Activated T-helper 2 cell treated with anti-CD3 and anti-CD28 coated beads, Interferon-gamma antibody, Interleukin-2, Interleukin-4, amounts not matched to agents 10 μg/mL and 5 μg/mL and 100 μg/mL, durations not matched to agents 14 hours and 24 hours and 36 hours (primary cell): ENCODE measurements at places on chromosomes 5 and 9.

DNA sequence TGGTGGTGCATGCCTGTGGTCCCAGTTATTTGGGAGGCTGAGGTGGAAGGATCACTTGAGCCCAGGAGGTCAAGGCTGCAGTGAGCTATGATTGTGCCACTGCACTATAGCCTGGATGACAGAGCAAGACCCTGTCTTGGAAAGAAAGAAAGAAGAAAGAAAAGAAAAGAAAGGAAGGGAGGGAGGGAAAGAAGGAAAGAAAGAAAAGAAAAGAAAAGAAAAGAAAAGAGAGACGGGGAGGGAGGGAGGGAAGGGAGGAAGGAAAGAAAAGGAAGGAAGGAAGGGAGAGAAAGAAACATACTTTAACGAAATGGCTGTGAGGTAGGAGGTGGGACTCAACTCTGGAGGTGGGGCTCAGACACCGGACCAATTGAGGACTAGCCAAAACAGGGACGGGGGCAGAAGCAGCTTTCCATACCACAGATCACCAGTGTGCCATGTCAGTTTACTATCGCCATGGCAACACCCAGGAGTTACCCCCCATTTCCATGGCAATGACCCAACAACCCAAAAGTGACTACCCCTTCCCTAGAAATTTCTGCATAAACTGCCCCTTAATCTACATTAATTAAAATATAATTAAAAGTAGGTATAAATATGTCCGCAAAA lies 21.3 kb downstream of the PTGES start:
- DNase-seq, result no peak

DNA sequence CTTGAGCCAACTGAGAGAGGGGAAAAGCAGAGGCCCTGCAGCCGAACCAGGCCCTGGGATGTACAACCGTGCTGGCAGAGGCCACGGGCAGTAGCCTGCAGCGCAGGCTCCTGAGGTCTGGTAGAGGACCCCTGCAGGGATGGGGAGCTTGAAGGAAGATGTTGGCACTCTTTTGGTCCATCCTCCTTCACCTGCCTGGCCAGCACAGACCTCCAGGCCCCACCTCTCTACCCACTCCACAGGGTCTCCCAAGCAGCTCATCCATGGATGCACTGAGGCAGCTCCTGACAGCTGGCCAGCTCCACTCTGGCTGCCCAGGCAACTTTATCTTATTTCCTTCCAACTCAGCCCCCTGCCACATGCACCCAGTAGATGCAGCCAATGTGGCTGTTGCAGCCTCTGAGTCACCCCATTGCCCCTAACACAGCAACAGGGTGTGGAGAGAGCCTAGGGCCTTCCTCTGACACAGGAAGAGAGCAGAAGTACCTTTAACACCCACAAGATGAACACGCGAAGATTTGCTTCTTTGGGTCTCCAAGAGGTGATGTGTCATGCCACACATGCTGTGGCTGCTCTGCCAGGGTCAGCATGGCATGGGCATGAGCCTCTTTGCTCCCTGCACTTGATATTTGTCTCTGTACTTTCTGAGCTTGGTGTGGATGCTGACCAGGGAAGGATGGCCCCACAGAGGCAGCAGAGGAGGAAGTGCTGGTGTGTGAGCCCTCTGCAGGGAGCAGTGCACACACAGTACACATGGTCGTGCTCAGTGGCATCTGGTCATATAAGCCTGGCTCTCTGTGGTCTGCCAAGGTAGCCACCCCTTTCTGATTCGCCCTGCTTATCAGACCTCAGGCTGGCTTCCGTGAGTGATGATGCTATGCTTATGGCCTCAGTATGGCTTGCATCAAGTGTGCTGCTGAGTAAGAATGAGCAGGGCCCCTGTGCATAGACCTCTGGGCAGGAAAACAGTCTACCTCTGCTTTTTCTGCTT lies 117.2 kb downstream of the NRG2 start:
- no peak for DNase-seq

DNA sequence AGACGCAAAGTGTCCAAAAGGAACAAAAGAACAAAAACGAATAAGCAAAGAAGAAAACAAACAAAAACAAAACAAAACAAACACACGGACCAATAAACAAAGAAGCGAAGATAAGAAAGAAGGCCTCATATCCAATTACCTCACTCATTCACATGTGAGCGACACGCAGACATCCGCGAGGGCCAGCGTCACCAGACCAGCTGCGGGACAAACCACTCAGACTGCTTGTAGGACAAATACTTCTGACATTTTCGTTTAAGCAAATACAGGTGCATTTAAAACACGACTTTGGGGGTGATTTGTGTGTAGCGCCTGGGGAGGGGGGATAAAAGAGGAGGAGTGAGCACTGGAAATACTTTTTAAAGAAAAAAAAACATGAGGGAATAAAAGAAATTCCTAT lies 28.3 kb upstream of the WWC1 start:
- DNase-seq, result no peak

DNA sequence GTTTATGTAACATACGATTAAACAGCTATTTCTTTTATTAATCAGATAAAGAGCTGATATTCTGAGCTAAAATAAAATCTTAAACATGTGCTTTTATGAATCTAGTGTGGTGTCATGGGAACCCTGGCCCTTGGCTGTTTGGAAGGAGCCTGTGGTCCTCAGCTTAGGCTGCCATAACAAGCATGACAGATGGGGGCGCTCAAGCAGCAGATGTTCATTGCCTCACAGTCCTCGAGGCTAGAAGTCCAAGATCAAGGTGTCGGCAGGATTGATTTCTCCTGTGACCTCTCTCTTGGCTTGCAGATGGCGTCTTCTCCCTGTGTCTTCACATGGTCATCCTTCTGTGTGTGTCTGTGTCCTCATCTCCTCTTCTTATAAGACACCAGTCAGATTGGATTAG lies 448.2 kb downstream of the GADD45G start:
- no peak for DNase-seq

GRCh38 chr5:54632131-54632701 lies 114.7 kb downstream of the SNX18 start:
- DNase-seq, result no peak

DNA sequence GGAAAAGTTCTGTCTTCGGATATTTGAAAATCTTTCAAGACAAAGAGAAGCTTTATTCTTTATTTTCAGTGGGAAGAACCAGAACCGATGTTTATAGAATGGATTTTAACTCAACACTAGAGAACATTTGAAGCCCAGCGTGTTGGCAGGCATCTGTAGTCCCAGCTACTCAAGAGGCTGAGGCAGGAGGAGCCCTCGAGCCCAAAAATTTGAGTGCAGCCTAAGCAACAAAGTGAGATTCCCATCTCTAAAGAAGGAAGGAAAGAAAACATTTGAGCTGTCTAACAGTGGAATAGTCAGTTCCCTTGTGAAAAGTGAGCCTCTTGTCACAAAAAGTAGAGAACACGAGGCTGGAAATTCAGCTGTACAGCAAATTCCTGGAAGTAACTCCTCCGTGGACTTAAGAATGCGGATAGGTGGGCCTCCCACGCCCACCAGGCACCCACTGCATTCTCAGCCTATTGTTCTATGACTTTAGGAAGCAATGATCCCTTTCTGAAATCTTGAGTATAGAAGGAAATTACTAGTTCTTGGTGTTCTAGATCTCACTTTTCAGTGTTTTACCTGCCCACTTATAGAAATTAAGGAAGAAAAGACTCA lies 2.3 kb upstream of the PTPDC1 start:
- no peak for DNase-seq

DNA sequence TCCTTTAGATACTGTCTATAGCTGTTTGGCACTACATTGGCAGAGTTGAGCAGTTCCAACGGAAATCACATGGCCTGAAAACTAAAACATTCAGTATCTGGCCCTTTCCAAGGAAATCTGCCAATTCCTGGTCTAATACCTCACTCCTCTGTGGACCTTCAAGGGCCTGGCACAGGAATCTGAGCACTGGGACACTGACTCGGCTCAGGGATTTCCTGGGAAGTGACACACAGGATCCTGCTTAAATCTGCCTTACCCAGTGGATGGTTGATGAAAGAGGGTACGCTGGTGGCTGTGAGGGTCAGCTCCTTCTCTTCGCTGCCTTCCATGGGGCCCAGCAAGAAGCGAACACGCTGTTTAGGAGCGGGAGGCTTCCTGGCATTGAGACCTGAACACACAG lies 904 bp downstream of the TRUB2 start:
- DNase-seq, result no peak

DNA sequence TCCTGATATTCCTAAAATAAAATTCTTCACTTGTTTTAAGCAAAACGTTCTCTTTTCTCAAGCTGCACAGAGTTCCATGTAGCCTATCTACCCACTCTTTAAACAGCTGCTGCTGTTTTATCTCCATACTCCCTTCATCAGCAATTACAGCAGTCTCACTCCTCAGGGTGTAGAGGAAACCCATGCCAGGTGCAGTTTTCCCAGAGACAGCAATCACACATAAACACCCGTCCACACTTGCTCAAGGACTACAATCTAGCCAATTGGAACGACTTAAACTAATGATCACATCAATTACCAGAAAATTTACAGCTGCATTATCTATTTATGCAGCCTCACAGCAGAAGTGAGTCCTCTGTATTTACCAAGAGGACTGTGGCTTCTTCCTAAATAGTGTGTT lies 141.7 kb downstream of the HTR1A start:
- no peak for DNase-seq

DNA sequence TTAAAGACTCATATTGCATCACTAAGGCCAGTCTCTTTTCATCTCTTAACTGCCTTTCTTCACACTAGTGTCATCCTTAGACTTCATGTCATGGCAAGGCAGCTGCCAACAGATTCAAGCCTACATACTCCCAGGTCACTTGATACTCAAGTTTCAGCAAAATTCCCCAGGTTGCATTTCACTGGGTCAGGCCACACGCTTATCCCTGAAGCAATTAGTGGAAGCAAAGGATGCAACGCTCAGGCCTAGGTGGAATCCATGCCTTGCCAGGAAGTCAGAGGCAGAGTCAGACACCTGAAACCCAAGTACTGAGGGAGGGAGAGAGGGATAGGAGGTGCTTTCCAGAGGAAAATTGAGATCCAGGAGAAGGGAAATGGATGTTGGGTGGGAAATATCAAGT lies 28.9 kb downstream of the YIPF5 start:
- DNase-seq, result no peak

GRCh38 chr9:109264877-109265587 lies 55.8 kb downstream of the EPB41L4B start:
- no peak for DNase-seq

GRCh38 chr5:142087920-142088679 lies 20.5 kb upstream of the NDFIP1 start:
- no peak for DNase-seq

GRCh38 chr9:19294219-19294618 lies 63.7 kb downstream of the DENND4C start:
- no peak for DNase-seq

- no peak for DNase-seq
Observed at GRCh38 chr9:105511446-105511845, 46.5 kb upstream of the FKTN start.

DNA sequence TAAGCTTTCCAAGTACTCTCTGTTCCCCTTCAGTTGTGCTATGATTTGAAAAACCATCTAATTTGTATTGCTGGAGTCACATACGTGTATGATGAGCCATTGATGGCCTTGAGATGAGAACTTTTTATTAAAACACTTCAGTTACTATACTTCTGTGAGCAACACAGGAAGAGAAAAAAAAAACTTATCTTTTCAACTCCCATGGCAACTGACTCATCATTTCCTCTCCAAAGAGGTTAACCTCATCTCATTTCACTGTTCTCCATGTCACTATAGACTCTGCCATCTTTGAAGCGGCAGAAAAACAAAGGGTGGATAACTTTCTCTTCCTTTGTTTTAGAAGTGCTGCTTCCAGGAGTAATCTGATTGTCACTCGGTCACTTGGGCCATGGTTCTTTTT lies 104.3 kb upstream of the PCSK1 start:
- peak; percentile 17 for DNase-seq

GRCh38 chr9:23774266-23774665 lies 51.8 kb downstream of the ELAVL2 start:
- DNase-seq, result no peak

DNA sequence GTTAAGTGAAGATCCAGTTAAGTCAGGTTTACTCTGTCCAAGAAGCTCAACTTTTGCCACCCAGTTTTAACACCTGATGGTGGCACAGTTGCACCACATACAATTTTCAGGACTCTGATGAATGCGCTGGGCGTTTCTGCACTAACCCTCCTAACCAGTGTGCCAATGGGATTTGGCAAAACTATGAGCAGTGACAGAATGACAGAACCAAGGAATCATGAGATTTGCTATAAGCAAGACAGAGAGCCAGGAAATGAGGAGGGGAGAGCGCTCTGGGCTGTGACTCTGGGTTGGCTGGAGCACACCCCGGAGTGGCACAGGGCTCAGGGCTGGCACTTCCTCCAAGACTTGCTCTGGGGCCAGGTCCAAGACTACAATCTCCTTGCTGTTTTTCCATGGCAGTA lies 84.1 kb downstream of the SH3PXD2B start:
- DNase-seq, result no peak

DNA sequence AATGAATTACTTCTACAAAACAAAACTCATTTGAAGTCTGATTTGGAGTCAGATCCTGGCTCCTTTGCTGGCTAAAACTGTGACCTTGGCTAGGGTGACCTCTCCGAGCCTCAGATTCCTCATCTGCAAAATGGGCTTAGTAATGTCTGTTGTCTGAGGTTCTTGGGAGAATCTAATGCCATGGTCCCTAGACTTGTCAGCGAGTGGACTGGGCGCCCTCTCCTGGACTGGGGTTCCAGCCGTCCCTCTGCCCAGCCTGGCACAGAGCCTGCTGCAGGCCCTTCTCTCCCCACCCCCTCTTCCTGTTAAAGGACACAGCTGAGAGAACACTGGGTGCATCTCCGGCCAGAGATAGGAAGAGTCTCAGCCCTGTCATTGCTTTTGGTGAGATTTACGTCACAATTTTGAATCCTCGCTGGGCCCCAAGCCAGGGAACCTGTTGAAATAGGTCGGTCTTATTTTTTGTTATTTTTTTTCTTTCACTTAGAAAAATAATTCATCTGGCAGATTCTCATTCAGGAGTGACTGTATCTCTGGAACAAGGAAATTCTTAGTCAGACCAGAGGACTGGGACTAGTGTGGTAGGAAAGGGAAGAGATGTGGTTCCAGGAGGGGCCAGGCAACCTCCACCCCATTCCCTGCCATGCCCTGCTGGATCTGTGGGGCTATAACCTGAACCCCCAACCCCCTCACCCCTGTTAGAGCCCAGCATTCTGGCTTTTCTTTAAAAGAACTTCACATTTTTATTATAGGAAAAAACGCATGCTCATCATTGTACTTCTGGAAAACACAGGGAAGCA lies 48.2 kb upstream of the RPL26L1 start:
- no peak for DNase-seq

DNA sequence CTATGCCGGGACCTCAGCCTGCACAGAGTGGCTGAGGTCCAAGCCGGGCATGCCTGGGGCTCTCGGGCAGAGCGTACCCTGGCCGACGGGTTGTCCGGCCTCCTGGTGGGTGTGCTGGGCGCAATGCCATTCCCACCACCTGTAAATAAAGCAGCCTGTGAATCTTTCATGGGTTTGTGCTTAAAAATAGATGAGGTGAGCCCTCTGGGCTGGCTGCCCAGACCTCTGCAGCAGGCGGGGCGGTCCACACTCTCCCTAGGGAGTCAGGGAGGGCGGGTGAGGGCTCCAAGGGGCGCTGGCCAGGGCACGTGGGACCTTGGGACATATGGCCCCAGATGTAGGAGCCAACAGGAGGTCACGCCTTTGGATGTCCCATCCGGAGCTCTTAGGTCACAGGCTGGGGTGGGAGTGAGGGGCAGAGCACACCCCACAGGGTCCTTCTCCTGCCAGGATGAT lies 3.6 kb upstream of the AGPAT2 start:
- no peak for DNase-seq
